Right ventricle myocardium superior (tissue), 1 donor: ENCODE measurements at places on chromosomes 3 and 15.
A peak's percentile ranks its signal among the peaks of the same experiment; 100 is the strongest.

GRCh38 chr15:61426466-61426865 lies 197.4 kb upstream of the RORA start:
- no peak for DNase-seq

DNA sequence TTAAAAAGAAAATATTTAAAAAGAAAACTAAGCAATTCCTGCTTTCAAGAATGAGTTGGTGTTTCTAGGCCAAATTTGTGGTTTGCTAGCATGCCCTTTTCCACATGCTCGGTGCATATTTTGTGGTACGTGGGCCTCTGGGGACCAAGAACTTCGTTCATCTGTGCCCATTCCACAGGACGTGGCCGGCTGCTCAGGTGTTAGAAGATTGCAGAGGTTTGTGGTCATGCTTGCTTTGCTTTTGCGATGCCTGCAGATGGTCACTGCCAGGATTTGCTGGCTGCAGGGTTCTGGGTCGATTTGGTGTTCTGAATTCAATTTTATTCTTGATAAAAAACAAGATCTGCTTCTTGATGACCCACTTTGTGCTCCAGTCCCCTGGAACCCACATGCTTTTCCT lies 7.5 kb downstream of the PSTPIP1 start:
- peak; percentile 35 for DNase-seq

GRCh38 chr3:40079203-40079846 lies 230.2 kb upstream of the EIF1B start:
- DNase-seq, result no peak

DNA sequence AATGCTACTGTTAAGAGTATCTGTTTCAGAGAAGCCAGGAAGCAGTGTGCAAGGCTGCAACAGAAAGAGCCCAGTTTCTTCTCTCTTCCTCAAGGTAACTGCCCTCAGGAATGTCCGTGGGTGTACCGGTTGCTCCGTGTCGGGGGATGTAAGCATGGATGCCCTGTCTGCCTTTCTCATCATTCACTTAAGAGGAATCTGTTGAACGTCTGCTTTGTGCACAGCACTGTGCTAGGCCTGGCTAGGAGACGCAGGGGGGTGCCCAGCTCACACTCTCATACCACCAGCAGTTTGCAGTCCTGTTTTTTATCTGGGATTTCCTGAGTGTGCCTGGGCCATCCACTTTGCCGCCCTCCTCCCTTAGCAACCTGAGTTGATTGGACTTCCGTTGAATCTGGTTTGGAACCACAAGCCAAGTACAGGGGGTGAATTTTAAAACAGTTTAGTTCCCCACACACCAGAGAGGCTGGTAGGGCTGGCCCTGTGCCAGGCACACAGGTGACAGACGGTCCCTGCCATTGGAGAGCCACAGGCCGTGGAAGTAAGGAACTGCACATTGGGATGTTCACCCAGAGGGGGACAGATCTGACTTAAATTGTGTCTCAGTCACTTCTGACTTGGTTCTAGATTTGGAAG lies 11.2 kb downstream of the BOC start:
- DNase-seq, result no peak

- no peak for DNase-seq
These were observed 8.8 kb downstream of the BCL2A1 start for GRCh38 chr15:79962178-79962577.

DNA sequence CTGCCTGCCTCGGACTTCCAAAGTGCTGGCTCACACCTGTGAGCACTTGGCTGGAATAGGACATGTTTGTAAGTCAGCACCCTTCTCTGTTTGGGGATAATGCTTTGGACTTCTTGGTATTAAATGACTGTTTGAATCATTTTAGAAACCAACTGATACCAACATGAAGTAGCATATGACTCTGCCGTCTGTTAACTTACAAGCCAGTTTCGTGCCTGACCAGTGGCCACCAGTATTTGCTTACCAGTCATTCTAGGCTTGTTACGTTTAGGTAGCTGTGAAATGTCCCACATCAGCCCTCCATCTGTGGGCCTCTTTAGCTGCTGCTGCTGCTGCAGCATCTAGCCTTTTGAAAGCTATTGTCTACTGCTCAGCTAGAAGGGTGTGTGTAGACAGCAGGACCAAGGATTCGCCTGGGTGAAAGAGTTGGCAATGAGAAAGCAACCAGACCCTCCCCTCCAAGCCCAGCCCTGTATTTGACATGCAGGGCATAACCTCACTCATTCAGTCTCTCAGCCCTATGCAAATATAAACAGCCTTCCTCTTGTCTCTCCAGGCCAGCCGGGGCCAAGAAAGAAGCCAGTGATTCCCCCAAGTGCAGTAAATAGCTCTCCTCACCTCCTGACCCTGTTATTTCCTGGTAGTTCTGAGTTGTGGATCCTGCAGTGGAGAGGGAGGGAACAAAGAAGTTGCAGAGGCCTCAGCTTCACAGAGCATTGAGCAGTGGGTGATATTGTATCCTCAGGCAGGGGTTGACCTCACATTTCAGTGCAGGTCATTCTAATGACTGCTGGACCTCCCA lies 51.0 kb downstream of the NKIRAS1 start:
- DNase-seq, result no peak

DNA sequence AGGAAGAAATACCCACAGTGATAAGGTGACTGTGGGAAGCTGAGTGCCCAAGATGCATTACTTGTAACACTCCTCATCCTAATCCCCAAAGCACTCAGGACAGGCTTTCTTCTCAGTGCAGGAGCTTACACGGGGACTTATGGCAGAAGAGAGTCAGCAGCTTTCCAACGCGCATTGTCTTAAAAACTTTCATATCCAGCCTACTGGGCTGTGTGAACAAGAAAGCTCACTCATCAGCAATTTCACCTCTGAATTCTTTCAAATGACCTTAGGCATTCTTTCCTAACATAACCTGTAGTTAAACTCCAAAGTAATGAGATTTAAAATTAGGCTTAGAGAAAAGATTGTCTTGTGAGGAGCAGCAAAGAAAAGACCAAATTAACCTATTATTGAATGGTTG lies 132.3 kb downstream of the KCNAB1 start:
- no peak for DNase-seq

DNA sequence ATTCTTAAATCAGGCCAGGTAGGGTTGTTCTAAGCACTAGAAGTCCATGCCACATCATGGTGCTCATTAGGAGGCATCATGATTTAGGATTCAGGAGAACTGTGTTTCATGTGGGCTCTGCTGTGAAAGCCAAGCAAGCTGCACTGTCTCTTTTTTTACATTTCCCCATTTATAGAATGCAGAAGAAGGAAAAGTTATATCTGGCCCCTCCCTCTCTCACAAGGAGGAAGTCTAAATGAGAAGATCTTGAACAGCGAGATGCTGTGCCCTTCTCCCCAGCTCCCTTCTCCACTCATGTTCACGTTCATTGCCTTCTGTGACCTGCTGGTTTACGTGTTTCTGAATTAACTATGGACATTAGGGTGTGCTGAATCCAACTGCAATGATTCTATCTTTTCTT lies 178.5 kb upstream of the RASGRP1 start:
- DNase-seq, result no peak

DNA sequence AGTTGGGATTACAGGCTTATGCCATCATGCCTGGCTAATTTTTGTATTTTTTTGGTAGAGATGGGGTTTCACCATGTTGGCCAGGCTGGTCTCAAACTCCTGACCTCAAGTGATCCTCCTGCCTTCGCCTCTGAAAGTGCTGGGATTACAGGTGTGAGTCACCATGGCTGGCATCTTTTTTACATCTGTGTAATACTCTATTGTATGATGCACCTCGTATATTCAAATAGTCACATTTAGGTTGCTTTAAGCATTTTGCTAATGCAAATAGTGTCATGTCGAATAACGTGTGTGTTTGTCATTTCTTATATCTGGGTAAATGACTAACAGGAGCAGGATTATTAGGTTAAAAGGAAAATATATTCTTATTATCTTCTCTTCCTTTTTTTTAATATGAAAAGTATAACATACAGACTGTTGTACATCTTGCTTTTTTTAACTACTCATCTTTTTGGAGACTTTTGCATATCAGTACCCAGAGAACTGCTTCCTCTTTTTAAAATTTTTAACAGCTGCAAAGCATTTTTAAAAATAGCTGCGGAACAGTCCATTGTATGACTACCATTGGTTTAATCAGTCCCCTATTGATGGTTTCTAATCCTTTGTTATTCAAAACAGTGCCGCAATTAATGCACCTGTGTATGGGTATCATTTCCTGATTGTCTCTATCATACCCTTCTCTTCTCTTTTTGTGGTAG lies 13.4 kb downstream of the SCAMP5 start:
- DNase-seq, result no peak

- DNase-seq, result no peak
These were observed 4.7 kb upstream of the GCSAM start for GRCh38 chr3:112137781-112138180.

DNA sequence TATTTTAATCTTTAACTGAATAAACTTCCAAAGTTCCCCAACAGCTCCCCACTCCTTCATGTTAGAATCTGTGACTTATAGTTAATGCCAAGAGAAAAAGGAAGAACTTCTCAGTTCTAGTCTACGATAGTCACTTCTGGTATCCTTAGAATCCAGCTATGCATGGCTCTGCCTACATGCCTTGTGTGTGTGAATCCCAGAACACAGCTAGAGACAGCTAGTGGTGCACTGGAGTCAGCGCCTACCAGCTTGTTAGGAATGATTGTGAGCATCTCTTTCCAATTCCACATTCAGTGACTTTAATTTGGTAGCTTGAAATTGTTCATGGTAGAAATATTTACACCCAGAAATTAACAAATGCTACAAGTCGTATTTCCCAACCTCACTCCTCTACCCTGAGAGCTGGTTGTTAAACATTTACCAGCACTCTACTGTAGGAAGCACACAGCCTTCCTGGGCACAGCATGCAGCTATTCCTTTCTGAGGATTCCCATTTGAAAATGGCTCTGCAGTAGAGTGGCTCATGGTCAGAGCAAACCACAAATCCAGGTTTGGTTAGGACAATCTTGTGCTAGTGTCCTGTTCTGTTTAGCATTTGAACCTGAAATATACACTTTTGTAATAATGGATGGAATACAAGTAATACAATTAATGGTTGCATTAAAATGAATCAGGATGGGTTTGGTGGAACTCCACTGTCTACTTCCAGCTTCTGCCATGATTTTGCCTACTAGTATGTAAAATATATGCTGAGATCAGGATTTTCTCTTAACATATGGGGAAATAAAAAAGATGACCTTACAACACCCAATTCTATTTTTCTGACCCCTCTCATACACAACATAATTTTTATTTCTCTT lies 371.0 kb upstream of the GBE1 start:
- no peak for DNase-seq

DNA sequence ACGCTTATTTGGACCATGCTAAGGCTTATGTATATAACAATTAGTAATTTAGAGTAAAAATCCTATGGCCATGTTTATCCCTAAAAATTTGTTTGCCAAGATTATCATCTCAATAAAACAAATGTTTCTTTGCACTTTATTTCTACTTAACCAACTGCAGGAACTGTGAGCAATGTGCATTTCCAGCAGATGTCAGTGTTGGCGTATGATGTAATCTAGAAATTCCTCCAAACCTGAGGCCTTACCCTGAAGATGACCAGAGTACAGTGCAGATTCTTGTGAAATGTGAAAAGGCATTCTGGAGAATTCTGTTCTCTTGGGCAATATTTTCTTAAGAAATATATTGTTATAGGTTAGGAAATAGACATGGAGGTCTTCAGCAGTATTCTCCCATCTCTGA lies 205.9 kb downstream of the MBNL1 start:
- no peak for DNase-seq

DNA sequence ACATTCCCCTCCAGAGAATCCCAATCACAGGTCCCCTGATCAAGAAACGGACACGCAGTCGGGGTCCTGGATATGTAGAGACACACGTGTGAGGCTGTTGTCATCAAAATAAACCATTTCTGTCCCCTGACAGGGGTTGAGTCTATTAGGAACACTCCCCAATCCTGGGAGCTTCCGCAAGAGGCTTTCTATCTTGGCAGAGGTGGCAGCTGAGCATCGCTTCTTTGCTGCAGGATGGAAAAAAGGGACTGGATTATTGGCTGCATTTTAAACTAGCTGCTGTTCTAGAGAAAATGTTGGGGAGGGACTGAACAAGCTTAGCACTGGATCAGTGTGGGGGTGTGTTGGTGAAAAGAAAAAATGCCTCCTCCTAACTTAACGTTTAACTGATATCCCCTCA lies 2.5 kb upstream of the CNTN4 start:
- DNase-seq, result no peak

DNA sequence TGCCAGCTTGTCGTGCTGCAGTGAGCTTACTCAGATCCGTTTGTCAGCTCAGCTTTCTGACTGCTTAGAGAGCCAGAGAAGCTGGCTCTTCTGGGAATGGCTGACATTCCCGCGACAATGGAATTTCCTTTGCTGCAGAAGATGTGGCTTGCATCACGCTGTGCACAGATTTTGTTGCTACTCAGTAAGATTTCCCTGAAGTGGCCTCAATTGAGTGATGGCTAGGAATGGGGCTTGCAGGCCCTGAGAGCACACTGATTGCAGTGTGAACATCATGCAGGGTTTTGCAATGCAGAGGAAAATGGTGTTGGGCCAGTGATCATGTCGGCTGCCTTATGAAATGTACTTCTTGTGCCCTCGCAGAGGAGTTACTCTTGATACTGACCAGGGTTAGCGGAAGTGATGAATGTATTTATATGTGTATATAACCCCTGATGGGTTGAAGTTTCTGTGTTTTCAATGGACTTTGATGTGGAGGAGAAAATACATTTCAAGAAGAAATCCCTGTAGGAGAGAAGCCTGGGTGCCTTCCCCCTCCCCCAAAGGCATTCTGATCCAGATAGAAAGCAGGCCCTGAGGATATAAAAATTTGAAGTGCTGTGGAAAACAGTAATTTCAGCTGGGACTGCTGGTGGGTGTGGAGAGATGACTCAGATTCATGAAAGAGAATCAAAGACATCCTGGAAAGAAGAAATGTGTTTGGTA lies 102.5 kb upstream of the PDZRN3 start:
- peak; percentile 33 for DNase-seq

- DNase-seq, result no peak
These were observed 458.1 kb downstream of the DIPK2A start for GRCh38 chr3:144429719-144430121.

DNA sequence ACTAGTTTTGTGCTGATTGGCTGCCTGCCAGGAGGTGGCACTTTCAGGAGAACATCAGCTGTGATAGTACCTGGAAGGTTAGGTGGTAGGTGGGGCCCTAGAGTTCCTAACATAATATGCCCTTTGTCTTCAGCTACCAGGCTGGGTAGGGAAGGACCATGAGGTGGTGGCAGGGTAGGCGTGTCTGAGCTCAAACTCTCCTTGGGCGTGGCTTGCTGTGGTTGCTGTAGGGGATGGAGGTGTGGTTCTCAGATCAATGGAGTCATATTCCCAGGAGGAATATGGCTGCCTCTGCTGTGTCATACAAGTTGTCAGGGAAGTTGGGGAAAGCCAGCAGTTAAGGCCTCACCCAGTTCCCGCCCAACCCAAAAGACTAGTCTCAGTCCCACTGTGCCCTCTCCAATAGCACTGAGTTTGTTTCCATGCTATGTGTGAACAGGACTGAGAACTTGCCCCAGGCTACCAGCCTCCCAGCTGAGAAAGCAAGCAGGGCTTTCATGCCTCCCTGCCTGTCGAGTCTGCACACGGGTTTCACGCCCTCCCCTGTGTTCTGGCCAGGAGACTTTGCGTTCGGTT lies 107.7 kb downstream of the CHCHD4 start:
- no peak for DNase-seq

- DNase-seq, result no peak
These were observed 43.9 kb upstream of the PLXND1 start for GRCh38 chr3:129650256-129650872.
